ENCODE measurements at places on chromosomes 4 and X.

- no peak for DNase-seq
Measured at GRCh38 chrX:150664290-150664689, 28.9 kb upstream of the MTMR1 start.

DNA sequence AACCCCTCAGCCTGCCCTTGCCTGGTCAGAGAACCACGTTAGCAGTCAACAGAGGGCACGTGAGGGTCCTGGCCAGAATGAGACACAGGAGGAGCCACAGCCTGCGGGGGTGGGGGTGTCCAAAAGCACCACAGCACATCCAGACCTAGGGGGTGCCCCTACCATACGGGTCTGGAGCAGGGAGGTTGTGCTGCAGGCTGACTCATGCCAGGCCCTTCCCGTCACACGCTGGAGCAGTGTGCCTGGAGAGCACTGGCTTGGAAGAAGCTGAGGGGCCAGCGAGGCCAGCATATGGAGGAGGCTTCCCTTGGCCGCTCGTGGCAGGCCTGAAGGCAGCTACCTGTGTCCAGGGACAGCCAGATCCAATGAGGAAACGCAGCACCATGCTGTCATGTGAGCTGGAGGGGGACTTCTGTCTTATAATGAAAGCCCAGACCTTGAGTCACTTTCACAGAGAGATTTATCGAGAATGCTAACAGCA, 1.5 kb upstream of the IRAK1 start:
- DNase-seq, result no peak

GRCh38 chr4:13762130-13762529, 134.6 kb upstream of the BOD1L1 start:
- DNase-seq, result no peak

DNA sequence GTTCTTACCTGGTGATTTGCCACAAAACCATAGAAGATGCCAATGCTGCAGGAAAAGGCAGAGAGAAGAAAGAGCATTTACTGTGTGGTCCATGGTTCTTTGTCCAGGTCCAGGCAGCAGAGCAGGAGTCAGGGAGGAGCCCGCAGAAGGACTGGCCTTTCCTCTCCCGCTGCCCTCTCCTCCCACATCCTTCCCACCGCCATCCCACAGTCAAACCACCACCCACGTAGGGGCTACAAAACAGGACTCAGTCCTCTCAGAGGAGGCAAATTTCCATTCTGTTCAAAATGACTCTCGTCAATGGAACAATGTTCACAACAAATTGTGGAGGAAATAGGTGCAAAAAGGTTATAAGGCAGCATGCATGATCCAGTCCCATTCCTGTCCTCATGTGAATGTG, 58.6 kb downstream of the PROM1 start:
- DNase-seq, result no peak

DNA sequence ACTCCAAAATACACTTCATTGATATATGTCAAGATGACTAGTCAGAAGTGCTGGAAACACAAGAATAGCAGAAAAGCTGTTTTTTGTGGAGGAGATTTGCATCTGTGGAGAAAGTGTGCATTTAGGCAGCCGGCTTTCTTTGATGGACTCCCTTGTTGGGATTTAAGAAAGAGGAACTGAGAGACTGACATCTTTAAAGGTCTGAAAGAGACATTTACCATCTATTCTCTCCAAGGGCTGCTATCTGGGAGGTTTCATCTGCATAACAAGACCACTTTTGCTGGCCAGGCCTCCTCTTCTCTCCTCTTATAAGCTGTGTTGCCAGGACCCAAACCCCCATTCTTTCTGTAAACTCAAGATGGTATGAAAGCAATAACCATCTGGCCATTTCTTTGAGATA, 1065.0 kb downstream of the NLGN4X start:
- DNase-seq, result no peak

DNA sequence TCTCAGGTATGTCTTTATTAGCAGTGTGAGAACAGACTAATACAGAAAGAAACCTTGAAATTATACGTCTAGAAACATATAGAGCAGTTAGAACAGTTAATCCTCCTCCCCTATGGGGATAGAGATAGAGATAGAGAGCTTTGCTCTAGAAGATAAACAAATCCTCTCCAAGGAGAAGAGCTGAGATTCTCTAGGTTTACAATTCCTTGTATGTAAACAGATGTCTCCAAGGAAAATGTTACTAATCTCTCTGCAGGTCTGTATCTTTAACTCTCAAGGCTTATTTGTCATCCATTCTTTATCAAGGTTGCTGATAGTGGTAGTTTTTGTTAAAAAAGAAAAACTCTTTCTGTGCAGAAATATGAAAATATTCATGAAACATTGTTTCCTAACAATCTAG, 282.1 kb upstream of the GIMD1 start:
- no peak for DNase-seq

GRCh38 chrX:25295466-25295865, 279.7 kb upstream of the ARX start:
- DNase-seq, result no peak

GRCh38 chrX:121258545-121258944, 211.1 kb downstream of the GLUD2 start:
- no peak for DNase-seq

GRCh38 chrX:64843224-64843623, 133.0 kb downstream of the ZC4H2 start:
- no peak for DNase-seq

DNA sequence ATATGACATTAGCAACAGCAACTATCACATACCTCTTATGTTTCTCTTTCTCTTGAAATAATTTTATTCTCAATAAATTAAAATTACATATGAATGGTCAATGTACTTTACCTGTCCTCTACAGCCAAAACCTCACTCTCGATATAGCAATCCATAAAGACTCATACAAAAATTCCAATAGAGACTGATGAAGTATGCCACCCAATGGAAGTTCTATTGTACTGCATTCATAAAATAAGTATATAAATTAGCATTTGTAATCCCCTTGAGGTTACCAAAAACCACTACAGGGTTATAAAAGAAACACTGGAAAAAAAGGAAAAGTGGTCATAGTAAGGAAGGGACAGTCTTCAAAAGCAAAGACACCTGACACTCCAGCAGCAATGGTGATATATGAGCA, 32.8 kb downstream of the CLDN2 start:
- no peak for DNase-seq

GRCh38 chrX:128436397-128437103, 384.3 kb upstream of the ACTRT1 start:
- no peak for DNase-seq

GRCh38 chrX:72604705-72605104, 32.1 kb upstream of the HDAC8 start:
- DNase-seq, result no peak

- no peak for DNase-seq
Measured at GRCh38 chr4:54076673-54077072, 12.3 kb upstream of the CHIC2 start.

- DNase-seq, result no peak
Measured at GRCh38 chrX:11187001-11187400, 75.9 kb downstream of the HCCS start.
